ENCODE measurements at places on chromosomes 16 and 17.

GRCh38 chr16:48448841-48449481, 63.7 kb upstream of the SIAH1 start:
- no peak for DNase-seq

GRCh38 chr17:53061446-53061845, 761.3 kb upstream of the KIF2B start:
- DNase-seq = no peak

GRCh38 chr17:82328994-82329507, 4.5 kb downstream of the SECTM1 start:
- DNase-seq = no peak

GRCh38 chr17:77489893-77490255, 349.1 kb downstream of the SEC14L1 start:
- peak; percentile 75 for DNase-seq

- peak; percentile 15 for DNase-seq
Measured at GRCh38 chr17:5499476-5500231, 13.3 kb downstream of the MIS12 start.

GRCh38 chr17:17043461-17044271, 1.4 kb downstream of the MPRIP start:
- no peak for DNase-seq

DNA sequence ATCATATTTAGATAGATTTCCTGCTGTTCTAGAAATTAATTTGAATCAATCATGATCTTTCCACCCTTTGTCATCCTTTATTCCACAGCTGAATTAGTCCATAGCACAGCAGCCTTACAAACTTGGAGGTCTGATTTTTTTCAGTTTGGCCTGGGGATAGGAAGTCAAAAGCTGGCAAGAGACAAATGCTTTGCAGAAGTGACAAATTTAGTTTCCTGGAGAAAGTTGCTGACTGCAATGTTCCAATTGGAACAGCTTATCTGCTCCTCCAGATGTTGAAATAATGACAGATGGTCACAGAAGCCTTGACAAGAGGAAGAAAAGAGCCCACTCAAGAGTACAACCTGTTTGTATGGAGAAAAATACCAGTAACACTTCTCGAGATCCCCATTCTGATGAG, 1276.1 kb upstream of the CDH8 start:
- DNase-seq = no peak

- DNase-seq = no peak
Measured at GRCh38 chr16:85428899-85429775, 184.0 kb upstream of the GSE1 start.

All from amygdala (tissue), 56 donors.